Activated CD8-positive, alpha-beta memory T cell treated with anti-CD3 and anti-CD28 coated beads for 1 hour (primary cell): ENCODE measurements at places on chromosomes 7 and 10.

- DNase-seq: no peak
These were observed 321.9 kb downstream of the CCDC3 start for GRCh38 chr10:12679636-12680035.

GRCh38 chr7:121447243-121447910, 51.3 kb upstream of the FAM3C start:
- no peak for DNase-seq

DNA sequence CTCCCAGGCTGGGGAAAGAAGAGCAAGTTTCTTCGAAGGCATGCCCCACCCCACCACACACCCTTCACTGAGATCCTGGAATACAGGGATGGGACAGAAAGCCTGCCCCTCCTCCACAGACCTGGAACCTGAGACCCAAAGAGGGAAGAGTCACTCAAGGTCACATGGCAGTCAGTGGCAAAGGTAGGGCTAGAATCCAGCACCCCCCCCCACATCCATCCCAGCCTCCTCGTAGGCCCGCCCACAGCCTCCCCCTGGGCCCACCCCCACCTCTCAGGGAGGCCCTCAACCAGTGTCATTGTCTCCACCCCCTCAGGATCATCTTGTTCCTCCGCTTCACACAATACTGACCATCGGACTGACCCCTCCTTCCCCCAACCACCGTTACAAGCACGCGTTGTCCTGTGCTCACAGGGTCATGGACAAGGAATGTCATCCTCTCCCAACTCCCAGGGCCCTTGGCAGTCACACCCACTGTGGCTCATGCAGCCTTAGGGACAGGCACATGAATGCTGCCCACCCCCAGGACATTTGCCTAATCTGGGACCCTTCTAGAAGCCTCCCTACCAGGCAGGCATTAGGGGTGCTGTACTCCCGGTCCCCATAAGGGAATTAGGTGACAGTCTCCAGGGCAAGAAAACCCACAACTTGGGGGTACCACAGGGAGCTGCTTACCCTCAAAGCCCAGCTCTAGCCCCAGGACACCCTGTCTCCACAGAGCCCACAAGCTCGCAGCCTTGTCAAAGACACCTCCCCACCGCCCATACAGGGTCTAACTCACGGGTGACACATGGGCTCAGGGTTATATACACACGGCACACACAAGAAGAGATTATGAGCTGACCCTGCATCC, 1.4 kb downstream of the KCNH2 start:
- no peak for DNase-seq

GRCh38 chr7:48350515-48350914, 179.3 kb downstream of the ABCA13 start:
- no peak for DNase-seq

DNA sequence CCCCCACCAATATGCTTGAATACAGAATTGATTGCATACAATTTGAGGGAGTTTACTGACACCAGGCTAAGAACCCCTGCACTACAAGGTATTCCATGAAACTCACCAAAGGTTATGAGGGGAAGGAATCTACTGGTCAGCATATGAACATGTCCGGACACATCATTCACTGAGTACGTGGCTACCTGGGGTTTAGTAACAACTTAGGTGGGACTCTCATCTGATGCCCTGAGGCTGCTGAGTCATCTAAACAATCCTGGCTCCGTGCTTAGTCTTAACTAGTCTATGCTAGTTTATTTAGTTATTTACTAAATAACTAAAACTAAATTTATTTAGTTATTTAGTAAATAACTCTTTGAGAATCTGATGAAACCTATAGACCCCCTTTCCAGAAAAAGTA, 11.3 kb downstream of the PI4K2A start:
- no peak for DNase-seq

GRCh38 chr10:101011517-101012423, 12.2 kb downstream of the LZTS2 start:
- DNase-seq: no peak

DNA sequence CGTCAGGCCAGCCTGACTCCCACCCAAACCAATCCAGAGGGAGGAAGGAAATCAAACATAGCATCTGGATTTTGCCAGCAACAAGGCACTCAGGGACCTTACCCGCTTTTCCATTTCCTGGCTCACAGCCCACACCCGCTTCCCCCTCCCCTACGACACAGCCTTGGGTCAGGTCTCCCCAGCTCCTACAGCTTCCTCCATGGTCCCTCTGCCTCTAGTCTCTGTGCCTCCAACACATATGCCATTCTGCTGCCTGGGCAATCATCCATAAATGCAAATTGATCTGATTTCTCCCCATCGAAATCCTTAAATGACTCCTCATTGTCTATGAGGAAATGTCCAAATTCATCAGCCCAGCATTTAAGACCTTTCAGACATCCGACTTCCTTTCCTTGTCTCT, 53.2 kb upstream of the CUX1 start:
- no peak for DNase-seq

GRCh38 chr10:85139124-85139523, 810.7 kb downstream of the CCSER2 start:
- DNase-seq: no peak
